ENCODE measurements at places on chromosomes 3 and 15. TPM values are rescaled to one million over a fixed set of nuclear protein-coding genes. Genes with fewer than 3 reads are reported as not detected.

- no peak for DNase-seq
Observed at GRCh38 chr15:63004211-63004610, 38.3 kb upstream of the TPM1 start.

DNA sequence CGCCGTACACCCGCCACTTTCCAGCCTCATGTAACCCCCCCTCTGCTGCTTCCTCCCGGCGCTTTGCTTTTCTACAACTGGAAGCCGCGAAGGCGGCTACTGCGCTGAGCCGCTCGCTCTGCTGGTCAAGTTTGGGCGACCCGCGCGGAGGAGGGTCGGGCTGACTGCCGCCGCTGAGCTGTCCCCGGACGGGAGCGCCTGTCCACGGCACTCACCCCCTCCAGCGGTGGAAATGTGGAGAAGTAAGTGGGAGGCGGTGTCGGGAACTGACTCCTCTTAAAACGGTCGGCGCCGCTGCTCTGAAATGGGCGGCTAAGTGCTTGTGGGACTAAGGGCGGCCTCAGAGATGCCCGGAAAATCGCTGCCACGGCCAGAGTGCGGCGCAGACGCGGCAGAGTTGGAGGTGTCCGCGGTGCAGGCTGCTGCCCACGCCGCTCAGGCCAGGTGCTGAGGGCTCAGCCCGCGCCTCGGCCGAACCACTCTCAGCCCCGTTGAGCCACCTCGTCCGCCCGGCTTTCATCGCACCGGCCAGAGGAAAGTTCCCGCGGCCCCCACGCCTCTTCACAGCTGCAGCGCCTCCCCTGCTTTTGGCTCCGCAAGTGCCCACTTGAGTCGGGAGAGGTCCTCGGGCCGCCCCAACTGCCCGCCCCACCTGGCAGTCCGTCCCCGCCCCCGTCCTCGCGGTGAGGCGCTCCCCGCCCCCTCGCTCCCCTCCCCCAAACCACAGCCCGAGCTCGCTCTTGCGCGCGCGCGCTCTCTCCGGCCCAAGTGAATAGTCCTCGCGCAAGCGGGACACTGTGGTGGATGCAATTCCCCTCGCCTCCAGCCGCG lies at the start of gene EPHA6:
Gene EPHA6 (plus strand): TSS at position 775 of the 831 bp plus-strand sequence.
- DNase-seq = peak; percentile 40

Gene TEX55
- not detected for total RNA-seq

DNA sequence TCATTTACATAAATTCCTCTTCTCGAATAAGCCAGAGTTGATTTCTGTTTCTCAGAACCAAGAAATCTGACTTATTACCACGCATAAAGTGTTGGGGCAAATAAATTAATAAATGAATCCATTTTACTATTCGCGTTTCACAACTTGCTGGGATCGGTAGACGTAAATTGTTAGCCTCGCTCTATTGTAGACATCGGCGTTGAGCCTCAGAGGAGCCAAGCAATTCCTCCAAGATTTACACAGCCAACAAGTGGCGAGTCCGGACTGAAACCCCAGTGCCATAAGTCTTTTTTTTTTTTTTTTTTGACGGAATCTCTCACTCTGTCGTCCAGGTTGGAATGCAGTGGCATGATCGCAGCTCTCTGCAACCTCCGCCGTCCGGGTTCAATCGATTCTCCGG lies 8.9 kb downstream of the KLHL6 start:
- no peak for DNase-seq

Gene ADGRG7
- total RNA-seq = not detected

Gene TRAIP
- 27.3 TPM for total RNA-seq

Gene SNURF
- total RNA-seq = 23.3 TPM

DNA sequence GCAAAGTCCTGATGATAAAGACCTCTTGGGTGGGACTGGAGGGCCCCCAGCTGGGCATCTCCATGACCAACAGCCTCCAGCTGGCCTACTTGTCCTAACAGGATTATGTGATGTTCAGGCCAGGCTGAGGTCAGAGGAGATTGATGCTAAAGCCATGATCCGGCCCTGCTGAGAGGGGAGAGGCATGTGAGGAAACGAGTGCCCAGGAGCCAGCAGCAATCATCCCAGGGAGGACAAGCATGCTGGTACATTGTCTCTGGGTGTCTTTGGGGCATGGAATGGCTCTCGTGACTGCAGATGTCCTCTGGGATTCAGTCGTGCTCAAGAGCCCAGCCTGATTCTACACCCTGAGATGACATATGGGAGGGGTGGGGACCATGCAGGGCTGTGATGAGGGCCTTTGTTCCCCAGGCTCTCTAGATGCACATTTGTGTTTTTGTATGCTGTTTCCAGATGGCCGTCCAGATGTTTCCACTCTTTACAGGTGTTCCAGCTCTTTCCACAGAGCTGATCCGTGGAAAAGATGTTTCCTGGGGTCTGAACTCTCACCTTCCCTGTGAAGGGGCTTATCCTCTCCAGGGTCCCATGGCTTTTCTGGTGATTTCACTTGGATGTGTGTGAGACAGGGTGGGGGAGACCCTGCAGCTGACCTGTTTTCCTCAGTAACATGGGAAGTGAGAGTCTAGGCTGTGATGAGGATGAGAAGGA lies 20.2 kb downstream of the SLC24A1 start:
- DNase-seq = no peak

GRCh38 chr3:158103081-158103886 lies 2.9 kb downstream of the SHOX2 start:
- no peak for DNase-seq

DNA sequence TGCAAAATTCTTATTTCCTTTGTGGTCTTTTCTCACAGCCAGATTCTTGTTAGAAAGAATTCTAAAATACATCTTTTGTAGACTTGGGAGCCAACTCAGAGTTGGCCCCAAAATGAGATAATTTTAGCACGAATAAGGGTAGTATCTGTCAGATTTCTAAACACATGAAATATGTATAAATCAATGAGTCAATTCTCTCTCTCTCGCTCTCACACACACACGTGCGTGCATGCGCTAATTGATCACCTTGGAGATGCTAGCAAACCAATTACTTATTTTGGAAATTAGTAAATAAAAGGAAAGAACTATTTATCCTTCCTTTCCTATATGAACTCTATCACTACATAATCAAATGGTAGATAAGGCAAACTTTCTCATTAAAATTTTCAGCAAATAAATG lies 32.9 kb upstream of the PIK3R4 start:
- no peak for DNase-seq

Gene SLC51A
- total RNA-seq = not detected

DNA sequence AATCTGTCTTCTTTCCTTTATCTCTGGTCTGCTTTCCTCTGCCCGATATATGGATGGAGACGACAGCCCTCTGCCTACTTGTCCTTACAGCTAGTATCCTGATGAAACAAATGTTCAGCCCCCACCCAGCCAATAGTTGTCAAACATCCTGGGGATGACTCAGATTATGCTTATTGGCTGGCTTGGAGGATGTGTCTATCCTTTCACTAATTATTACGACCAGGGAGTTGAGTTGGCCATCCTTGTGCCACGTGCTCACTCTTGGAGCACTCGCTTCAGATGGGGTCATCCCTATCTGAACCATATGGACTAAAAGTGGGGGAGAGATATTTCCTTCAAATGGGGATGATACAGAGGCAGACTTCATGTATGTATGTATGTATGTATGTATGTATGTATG lies 6.4 kb upstream of the MAP3K13 start:
- no peak for DNase-seq

GRCh38 chr3:113615976-113616375 lies 80.5 kb downstream of the USF3 start:
- no peak for DNase-seq

DNA sequence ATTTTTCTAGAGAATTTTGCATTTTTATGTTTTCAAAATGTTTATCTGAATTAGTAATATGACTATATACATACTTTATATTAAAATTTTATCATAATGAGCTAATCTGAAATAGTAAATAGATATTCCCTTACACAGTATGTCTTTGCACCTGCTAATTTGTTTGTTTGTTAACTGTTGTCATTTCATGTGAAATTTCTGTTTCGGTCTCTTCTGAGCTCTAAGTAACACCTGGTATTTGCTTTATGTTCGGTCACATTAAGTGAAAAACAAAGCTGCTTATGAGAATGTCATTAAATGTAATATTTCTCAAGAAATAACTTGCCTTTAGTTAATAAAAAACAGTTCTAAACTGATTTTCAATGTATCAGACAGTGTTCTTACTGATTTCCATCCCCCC lies 61.1 kb downstream of the FNDC3B start:
- DNase-seq = no peak

DNA sequence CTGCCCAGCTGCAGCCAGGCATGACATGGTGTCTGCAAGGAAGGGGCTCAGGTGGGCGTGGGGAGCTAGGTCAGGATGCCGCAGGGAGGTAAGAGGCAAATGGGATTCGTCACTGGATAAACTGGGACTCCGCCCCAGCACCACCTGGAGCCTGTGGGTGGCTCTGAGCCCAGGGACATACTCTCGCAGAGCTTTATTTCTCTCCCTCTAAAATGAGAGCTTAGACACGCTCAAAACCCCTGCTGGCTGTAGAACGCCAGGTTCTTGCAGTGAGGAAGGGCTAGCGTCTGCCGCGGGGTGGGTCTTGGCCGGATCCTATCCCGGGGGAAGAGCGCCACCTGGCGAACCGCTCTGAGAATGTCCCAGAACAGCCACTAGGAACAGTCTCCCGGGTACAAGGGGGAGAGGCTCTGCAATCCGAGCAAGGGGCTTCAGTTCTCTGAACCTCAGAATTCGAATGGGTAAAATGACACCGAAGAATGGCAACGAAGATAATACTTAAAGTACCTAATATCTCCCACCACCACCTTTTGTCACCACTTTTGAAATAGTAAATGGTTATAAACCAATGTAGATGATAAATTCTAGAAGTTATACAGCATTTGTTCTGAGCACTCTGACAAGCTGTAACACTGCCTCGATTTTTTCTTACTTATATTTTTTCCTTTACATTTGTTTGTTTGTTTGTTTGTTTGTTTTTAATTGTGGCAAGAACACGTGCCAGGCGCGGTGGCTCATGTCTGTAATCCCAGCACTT lies 53.2 kb upstream of the SRGAP3 start:
- DNase-seq = peak; percentile 79

Gene CDAN1
- total RNA-seq = 39.2 TPM

DNA sequence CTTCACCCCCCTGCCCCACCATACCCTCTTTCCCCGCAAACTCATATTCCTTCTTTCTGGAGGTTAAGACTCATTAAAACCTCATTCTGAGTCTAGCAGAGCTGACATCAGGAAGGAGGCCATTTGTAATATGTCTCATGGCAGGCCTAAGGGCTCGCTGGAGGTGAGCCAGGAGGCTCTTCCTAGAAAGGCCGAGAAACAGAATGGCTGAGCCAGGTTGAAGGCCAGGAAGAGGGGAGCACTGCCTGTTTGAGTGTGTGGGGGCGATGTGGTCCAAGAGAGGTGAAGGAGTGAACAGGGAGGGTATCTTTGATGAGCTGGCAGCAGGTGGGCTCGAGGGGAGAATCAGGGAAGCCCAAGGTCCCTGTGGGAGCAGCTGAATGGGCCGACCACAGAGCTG lies 317.3 kb downstream of the TLE3 start:
- DNase-seq = no peak

Gene TLE3
- total RNA-seq = 48.8 TPM

DNA sequence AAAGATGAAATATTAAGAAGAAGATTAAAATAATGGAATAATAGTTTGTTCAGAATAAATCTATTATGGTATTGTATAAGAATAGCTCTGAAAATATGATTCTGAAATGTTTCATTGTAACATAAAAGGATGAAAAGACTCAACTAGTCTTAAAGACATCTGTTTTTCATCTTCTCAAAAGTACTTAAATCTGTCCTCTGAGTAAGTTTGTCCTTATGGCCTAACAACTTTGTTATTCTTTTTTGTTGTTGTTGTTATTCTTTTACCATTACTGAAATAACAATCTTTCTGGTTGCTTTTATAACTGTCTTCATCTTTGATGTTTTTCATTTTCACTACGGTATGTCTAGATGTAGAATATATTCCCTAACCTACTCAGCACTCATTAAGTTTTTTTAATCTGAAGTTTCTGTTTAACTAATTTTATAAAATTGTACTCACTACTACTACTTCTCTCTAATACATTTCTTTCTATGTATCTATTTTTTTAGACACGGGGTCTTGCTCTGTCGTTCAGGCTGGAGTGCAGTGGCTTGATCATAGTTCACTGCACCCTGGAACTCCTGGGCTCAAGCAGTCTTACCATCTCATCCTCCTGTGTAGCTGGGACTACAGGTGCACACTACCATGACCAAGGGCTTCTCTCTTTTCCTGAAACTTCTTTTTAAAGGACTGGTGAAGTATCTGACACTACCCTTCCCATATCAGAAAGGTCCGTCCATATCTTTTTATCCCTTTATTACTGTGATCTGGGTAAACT lies 240.7 kb downstream of the PCCB start:
- DNase-seq = no peak

DNA sequence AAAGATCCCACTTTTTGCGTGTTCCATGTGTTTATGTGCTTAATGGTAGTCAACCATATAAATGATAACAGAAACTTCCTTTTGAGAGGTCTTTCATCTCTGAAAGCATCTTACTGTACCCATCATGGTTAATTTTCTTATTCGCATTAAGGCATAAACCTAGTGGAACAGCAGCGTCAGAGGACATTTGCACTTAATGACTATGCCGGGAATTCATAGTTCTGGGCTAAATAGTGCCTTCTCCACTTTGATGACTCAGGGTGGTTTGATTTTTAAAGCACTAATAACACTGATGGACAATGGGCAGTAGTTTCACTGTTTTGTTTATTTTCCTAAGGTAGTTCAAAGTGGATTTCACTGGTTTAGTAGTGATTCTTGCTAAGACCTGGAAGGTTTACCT lies 455.3 kb downstream of the DIPK2A start:
- no peak for DNase-seq

GRCh38 chr15:59687836-59688235 lies 1.3 kb downstream of the BNIP2 start:
- peak; percentile 58 for DNase-seq

GRCh38 chr15:37576952-37577351 lies 357.5 kb upstream of the TMCO5A start:
- no peak for DNase-seq

DNA sequence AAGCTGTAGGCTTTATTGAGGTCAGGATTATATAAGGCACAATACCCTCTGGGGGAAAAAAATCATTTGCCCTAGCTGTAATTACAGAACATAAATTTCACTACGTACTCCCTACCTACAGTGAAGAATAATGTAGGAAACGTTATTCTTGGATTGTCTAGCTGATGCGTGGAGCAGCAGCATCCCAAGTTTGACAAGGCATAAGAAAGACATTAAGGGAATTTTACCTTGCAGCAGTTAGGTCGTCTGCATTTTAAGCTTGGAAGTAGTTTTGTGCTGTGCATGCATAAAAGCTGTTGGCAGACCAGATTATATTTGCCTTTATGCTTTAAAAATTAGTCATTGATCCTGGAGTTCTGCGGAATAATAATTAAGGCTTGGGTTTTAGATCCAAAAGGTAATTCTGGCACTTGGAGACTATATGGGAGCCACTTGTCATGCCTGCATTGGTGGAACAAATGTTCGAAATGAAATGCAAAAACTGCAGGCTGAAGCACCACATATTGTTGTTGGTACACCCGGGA lies 2.2 kb downstream of the EIF4A2 start:
- DNase-seq = no peak

- DNase-seq = no peak
Observed at GRCh38 chr15:80259942-80260510, 8.0 kb upstream of the CTXND1 start.

Gene FEZF2
- not detected for total RNA-seq
